ENCODE measurements at places on chromosomes 4 and X. TPM values are rescaled to one million over a fixed set of nuclear protein-coding genes. Genes with fewer than 3 reads are reported as not detected.

DNA sequence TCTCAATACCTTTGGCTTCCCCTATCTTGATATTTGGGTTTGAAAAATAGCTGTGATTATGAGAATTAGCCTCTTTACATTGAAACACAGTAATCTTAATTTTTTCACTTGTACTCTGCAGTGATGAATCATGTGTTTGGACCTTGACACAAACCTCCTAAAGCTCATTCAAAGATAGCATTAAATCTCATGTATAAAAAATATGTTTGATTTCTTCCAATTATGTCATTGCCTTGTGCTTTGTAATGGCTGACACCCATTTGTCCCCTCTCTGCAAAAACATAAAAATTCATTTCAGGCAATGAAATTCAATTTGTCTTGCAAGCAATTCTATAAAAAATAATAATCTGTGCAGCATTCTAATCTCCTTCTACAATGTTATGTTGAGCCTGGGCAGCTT lies 422.4 kb upstream of the BOD1L1 start:
- no peak for DNase-seq

DNA sequence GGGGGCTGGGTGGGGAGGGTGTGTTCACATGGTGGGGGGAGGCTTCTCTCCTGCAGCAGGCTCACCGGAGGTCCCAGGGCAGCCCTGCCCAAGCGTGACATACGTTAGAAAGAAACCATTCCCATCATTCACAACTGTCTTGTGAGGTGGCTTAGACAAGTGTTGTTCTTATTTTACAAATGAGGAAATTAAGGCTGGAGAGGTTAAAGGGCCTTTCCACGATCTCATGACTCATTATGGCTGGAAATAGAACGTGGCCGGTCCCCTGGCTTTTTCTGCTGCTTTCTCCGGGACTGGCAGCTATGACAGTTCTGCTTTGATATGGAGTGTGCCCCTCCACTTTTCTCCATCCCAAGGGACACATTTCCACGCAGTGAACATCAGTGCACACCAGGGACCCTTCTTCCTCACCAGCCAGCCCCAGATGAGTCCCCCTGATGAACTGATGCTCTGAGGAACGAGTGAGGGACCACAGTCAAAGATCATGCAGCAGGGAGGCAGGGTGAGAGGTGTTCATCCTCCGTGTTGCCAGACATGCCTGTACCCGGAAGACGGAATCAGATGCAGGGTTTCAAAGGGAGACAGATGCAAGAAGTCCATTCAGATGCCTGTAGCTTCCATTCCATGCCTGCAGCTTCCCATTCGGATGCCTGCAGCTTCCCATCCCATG lies 64.0 kb upstream of the ACSL1 start:
- DNase-seq = no peak

The FGF5 gene
- total RNA-seq = 0.13 TPM

GRCh38 chr4:112520598-112521122 lies 4.7 kb upstream of the NEUROG2 start:
- DNase-seq = peak; percentile 32

The RAB40A gene
- total RNA-seq = 1.4 TPM

GRCh38 chr4:74335341-74336021 lies 27.2 kb downstream of the EPGN start:
- no peak for DNase-seq

GRCh38 chrX:7147978-7148854 lies at the start of gene PUDP:
Gene PUDP, minus strand, starts transcription at chrX:7148153. Its CDS starts 40 bp downstream, at chrX:7148113.
- peak; percentile 94 for DNase-seq

DNA sequence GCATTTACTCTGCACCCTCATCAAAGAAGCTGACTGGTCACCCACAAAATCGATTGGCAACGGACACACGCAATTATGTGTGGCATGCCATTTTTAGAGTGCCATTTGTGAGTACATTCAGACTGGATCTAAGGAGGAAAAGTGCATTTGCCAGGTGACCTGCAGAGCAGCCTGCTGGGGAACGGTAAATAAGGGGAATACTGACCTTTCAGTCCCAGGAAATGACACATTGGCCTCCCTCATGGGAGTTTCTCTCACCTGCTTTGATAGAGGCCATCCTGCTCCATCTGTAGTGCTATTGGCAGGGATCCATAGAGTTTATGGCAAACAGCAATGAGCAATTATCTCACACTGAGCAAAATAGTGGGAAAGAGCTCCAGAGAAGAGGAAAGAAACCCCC lies 127.8 kb downstream of the DDX53 start:
- DNase-seq = no peak

GRCh38 chr4:66376396-66376795 lies 706.1 kb upstream of the EPHA5 start:
- DNase-seq = no peak

The VCX2 gene
- not detected for total RNA-seq

The GABRQ gene
- 0.03 TPM for total RNA-seq

GRCh38 chr4:7410446-7410845 lies 24.3 kb downstream of the PSAPL1 start:
- peak; percentile 86 for DNase-seq

- DNase-seq = no peak
These were observed 37.1 kb downstream of the ITM2A start for GRCh38 chrX:79330022-79330421.

DNA sequence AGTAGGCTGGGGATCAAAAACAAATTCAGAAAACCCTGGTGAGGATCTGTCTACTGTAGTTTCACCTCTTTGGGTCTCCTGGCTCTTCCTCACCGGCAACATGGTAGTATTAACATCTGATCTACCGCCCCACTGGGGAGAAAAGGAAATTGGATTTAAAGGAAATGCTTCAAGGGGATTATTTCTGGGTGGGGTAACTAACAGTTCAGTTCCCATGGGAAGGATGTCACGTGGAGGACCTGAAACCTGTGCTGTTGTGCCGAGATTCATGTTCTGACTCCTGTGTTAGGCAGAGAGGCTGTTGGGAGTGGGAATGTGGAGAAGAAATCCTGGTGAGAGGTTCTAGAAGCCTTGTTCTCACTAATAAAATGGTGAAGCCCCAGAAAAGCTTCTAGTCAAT lies 254.4 kb downstream of the BCOR start:
- DNase-seq = no peak

DNA sequence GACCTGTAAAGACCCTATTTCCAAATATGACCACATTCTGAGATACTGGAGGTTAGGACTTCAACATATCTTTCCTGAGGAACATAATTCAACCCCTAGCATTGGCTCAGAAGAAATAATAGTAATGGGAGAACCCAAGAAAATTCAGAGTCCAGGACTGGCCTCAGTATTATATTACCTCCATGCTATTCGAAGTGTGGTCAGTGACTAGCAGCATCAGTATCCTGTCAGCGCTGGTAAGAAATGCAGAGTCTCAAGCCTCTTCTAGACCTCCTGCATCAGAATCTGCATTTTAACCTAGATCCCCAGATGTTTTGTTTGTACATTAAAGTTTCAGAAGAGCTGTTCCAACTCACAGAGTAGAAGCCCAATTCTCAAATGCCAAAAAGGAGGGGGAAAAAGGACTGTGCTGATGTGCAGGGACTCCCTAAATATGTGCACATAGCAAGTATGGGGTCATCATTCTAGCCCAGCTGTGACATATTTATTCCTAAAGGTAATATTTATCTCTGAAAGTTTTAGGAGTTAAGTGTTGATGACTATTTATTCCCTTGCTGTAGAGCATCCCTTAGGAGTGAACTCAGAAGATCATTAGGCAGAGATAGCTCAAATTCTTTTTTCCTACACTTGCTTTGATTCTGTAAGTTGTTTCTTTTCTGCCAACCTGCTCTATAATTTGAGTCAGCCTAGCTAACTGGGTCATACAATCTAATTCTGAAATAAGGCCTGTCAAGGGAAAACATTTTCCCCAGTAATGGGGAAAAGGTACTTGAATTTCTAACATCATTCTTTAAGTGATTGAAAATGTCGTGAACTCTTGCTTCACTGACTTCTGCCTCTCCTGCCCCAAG lies 361.9 kb downstream of the ARHGAP24 start:
- DNase-seq = no peak

DNA sequence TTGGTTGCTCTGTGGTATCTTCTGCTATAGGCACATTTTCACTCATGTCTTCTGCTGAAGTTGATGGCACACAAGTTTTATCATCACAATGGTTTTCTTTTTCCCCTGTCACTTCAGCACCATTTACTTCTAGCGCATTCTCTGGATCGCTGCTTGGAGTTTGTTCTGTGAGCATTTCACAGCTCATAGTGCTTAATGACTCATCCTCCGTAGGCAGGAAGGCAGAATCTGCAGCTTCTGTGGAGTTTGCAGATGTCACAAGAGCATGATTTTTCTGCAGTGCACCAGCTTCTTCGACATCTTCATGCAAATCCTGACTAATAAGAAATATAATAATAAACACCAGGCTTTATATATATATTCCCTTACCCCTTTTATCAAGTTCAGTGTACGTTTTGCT lies 83.6 kb downstream of the CHM start:
- no peak for DNase-seq

- no peak for DNase-seq
These were observed 81.7 kb downstream of the SHISA3 start for GRCh38 chr4:42478946-42479345.

The DMP1 gene
- not detected for total RNA-seq

DNA sequence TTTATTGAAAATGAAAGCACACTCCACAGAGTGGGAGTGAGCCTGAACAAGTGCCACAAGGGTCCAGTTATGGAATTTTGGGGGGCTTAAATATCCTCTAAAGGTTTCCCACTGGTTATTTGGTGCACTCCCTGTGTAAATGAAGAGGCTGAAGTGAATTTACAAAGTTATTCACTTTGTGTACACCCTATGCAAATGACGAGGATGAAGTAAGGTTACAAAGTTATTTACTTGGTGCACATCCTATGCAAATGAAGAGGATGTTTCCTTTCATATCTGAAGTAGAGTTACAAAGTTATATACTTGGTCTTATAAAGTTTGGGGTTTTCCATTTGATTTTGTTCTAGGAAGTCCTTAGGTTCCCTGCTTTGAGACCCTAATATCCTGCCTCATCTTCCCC lies 13.1 kb downstream of the NLRP2B start:
- DNase-seq = no peak

The XK gene
- 1.3 TPM for total RNA-seq

DNA sequence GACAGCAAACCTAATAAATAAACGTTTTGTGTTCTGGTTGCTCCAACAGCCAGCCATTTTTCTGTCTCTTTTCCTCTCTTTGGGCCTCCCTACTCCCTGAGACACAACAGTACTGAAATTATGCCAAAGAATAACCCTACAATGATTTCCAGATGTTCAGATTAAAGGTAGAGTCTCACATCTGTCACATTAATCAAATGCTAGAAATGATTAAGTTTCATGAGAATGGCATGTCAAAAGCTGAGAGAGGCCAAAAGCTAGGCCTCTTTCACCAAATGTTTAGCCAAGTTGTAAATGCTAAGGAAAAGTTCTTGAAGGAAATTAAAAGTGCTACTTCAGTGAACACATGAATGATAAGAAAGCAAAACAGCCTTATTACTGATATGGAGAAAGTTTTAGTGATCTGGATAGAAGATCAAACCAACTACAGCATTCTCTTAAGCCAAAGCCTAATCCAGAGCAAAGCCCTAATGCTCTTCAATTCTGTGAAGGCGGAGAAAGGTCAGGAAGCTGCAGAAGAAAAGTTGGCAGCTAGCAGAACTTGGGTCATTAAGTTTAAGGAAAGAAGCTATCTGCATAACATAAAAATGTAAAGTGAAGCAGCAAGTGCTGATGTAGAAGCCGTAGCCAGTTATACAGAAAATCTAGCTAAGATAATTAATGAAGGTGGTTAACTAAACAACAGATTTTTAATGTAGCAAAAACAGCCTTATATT lies 182.1 kb upstream of the NUDT6 start:
- no peak for DNase-seq

The CXCL13 gene
- 6.5 TPM for total RNA-seq

GRCh38 chrX:46386511-46386910 lies 158.7 kb downstream of the ZNF674 start:
- DNase-seq = no peak

DNA sequence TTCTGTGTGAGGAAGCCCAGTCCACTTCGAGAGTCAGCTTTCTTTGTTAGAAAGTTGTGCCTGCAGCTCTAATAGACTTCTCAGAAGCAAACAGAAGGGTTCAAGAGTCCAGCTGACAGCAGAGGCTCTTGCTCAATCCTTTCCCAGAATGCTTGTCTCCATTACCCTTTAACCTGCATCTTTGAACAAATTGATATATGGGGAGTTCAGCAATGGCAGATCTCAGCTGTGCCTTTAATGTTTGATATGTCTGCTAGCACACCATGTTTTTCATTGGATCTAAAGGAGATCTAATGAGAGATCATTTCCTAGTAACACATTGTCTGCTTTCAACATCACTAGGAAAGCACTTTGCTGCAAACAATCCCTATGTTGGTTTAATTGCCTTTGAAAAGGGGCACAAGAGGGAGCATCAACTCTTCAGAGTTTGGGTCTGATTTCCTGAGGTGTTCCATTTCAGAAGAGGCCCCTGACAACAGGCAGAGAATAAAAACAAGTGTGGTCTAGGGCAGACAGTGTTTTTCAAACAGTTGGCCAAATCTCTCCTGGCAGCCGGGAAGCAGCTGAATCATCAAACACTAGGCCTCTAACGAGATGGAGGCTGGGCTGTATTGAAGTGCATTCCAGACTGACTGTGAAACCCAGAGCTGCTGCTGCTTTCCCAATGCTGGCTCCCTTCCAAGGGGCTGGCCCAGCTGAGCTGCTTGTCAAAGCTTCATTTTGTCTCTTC lies 55.5 kb downstream of the LUZP4 start:
- DNase-seq = peak; percentile 74

DNA sequence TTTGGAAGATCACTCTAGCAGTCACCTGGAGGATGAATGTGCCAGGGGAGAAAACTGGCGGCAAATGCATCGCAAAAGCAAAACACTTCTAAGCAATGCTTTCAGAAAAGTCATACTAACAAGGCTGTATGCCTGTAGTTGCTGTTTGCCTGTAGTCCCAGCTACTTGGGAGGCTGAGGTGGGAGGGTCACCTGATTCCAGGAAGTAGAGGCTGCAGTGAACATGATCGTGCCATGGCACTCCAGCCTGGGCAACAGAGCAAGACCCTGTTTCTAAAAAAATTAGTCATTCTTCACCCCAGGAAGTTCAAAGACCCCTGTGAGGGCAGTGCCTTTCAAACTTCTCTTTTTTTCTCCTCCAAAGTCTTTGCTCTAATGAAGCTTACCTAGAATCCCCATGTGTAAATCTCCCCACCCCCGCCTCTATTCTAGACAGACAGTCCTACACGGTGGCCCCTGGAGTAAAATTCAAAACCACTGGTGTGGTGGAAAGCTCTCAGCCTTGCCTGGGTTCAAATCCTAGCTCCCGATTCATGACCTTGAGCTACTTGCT lies 5.5 kb downstream of the SOWAHD start:
- DNase-seq = no peak

All from kidney (tissue), 22 donors.